ENCODE measurements at places on chromosomes 7 and 10. TPM values are rescaled to one million over a fixed set of nuclear protein-coding genes. Genes with fewer than 3 reads are reported as not detected.

GIMAP6 gene
- 8.0 TPM for total RNA-seq

GRM3 gene
- total RNA-seq: 0.20 TPM

PRPS1L1 gene
- total RNA-seq: not detected

CLDN3 gene
- 0.20 TPM for total RNA-seq

RBP4 gene
- total RNA-seq: 55.5 TPM

ABCB1 gene
- total RNA-seq: 1.1 TPM

GRID2IP gene
- total RNA-seq: 0.30 TPM

EBLN1 gene
- not detected for total RNA-seq

TRIM50 gene
- 0.20 TPM for total RNA-seq

CNNM1 gene
- 0.20 TPM for total RNA-seq

VAX1 gene
- total RNA-seq: not detected

CLRN3 gene
- 0.39 TPM for total RNA-seq

FOXP2 gene
- total RNA-seq: 12.5 TPM

SP8 gene
- total RNA-seq: not detected

TAC1 gene
- total RNA-seq: 3.8 TPM

VSTM4 gene
- 40.5 TPM for total RNA-seq

CPEB3 gene
- total RNA-seq: 2.6 TPM

CRTAC1 gene
- total RNA-seq: 3.2 TPM

SPDYE8 gene
- 0.10 TPM for total RNA-seq

CTTNBP2 gene
- 5.5 TPM for total RNA-seq

All from skin of body (tissue), 3 donors.